ENCODE measurements at places on chromosomes 3 and 15.
A peak's percentile ranks its signal among the peaks of the same experiment; 100 is the strongest.

- DNase-seq, result peak; percentile 43
These were observed 681 bp downstream of the PIK3CB start for GRCh38 chr3:138833899-138834595.

DNA sequence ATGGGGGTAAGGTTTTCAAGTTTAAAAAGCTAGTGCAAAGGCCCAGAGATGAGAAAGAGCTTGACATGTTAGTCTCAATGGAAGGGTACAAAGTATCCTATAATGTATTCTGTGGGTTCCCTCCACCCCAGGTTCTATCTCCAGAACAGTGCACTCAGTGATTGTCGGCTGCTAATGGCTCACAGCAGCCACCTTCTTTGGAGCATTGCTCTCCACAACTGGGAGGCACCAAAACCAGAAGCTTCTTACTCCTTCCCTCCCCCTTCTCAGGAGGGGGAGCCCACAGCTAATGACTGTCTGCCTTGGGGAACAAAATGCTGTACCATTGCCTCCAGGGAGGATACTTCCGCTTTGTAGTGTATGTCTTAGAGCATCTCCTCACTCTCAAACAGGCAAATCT, 439.4 kb upstream of the RBMS3 start:
- peak; percentile 41 for DNase-seq

DNA sequence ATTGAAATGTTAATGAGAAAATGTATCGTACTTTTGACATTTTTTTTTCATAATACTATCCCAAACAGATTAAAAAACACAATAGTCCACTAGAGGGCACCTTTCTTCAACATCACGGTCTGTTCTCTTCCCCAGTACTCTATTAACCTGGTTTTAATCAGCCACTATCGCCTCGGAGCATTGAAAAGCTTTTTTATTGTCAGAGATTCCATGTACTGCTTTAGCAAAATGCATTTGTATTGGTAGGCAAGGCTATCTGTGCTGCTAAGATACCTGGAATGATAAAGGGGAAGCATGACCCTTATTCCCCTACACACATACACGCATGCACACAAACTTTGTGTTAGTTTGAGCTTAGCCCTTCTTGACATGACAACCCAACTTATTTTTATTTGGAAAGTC, 160.1 kb upstream of the IL12A start:
- no peak for DNase-seq

DNA sequence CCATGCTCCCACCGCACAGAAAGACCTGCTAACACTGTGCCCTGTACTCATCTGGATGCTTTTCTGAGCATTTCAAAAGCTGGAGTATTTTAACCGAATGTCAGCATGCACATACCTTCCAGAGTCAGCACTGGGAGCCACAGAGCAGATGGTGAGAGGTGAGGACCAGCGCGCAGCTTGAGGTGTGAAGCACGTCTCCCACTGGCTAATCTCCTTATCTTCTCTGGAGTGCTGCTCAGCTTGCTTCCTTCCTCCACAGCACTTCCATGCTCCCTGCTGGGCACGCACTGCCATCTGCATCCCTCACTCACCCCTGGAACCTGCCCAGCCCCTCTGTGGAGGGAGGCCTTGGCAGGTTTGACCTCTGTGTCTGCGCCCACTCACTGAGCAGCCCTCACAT, at the start of gene GNB5:
Gene GNB5, minus strand, starts transcription at position 186 of the 400 bp plus-strand sequence. CDS start 6,716 bp downstream, outside the sequence.
- no peak for DNase-seq

- DNase-seq, result peak; percentile 28
These were observed 14.3 kb upstream of the DOCK3 start for GRCh38 chr3:50660386-50660785.

GRCh38 chr3:111667621-111668239, 72.6 kb upstream of the ZBED2 start:
- peak; percentile 90 for DNase-seq
